ENCODE measurements at places on chromosomes 11 and 22.

- no peak for DNase-seq
These were observed 68.4 kb downstream of the ZNF280B start for GRCh38 chr22:22440188-22440587.

DNA sequence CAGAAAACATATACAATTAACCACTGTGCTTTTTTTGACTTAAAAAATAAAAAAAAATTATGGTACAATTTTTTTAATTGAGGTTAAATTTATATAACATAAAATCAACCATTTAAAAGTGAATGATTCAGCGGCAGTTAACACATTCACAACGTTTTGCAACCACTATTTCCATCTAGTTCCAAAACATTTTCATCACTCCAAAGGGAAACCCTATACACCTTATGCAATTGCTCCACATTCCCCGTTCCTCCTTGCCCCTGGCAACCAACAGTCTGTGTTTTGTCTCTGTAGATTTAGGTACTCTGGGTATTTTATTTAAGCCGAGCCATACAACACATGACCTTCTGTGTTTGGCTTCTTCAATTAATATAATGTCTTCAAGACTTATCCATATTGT, 15.3 kb downstream of the DDI1 start:
- no peak for DNase-seq

DNA sequence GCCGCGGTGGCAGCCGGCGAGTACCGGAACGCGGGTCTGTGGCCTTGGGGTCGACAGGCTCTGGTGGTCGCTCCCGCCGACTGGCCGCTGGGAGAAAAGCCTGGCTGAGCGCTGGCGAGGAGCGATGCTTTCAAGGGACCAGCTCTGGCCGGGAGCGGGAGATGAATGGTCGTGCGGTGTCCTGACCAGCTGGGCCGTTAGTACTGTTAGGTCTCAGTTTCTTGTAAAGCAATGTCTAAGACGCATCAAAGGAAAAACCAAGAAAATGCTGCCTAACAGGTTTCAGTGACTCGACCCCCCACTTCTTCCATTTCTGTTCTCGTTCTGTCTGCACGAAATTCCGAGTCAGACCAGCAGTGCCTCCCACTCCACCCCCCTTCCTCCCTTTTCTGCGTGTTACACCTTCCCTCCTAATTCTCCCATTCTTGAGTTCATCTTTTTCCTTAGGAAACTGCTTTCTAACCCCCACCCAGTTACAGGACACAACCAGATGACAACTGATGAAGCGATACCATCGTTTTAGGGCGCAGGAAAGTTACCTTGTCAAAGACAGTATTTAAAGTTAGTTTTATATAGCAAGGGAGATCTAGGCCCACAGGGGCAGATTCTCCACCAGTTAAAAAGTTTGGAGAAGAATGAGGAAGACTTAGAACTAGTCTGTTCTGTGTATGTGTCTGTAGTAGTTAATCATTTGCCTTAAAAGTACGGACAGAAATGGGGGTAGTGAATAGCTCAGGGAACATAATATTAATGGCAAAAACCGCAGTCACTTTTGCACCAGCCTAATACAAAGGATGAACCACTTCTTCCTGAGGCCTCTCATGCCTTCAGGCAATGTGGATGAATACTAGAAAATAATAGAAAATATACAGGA, 1.0 kb downstream of the CUL5 start:
- DNase-seq = no peak

DNA sequence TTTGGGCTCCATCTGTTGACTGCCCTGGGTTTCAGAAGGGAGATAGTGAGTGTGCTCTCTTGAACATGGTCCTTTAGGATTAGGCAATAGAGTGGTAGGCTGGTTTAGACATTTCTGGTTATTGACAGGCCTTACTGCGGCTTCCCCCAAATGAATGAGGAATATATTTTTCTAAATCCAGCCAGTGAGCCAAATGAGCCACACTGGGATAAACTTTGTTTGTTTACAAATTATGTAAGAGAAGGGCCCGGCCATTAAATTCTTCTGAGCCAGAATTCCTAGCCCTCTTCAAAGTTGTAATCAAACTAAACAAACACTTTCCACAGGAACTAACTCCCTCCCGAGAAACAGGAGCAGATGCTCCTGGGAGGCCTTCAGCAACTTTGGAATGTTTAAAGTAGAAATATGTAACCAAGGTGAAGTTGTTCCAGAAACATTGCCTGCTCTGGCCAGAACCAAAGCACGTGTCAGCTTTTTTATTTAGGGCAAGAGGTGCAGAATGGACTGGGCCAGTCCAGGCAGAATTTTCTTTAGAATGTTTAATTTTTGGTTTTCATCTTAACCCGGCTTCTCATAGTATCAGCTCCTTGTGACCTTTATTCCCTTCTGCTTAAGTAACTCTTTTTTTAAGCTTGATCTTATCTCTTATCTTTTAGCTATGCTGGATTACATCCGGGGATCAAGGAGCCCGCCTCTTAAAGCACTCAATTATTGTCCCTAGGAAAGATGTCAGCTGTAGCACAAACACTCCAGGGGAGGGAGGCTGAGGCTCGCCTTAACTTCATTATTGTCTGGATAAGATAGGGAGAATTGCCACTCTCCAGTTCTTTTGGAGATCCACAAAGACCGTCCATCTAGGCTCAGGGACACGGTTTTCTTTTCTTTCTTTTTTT, 28.7 kb downstream of the ZNRF3 start:
- no peak for DNase-seq

DNA sequence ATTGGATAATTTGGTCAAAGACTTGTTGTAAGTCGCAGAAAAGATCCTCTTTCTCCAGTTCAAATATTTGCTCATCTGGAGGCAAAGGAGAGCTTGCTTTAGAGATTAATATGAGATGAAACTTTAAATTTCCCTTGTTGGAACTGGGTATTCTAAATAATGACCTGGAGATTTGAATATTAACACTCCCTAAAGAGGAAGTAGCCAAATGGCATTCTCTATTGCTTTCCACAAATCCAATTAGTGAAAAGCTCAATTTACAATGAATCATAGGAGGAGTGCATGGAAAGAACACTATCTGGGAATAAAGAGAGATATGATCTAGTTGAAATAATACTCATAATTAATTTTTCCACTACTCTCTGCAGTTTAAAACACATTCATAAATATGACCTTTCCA, 641.6 kb upstream of the TENM4 start:
- no peak for DNase-seq

- no peak for DNase-seq
These were observed 12.0 kb downstream of the P2RY6 start for GRCh38 chr11:73284106-73284505.

DNA sequence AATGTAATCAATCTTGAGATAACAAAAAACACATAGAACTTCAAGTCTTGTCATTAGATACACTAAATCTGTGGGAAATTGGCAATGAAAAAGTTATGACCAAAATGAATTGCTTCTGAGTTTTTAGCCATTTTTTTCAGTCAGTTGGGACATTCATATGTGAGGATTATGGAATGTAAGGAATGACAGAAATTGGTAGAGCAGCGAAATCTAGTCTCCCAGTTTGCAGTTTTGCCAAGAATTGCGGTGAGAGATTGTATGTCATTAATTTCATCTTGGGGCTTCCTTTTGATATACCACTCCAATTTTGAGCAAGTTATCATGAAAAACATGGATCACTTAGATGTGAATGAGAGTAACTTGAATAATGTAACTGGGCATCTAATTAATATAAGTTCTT, 49.9 kb downstream of the SIK2 start:
- no peak for DNase-seq

DNA sequence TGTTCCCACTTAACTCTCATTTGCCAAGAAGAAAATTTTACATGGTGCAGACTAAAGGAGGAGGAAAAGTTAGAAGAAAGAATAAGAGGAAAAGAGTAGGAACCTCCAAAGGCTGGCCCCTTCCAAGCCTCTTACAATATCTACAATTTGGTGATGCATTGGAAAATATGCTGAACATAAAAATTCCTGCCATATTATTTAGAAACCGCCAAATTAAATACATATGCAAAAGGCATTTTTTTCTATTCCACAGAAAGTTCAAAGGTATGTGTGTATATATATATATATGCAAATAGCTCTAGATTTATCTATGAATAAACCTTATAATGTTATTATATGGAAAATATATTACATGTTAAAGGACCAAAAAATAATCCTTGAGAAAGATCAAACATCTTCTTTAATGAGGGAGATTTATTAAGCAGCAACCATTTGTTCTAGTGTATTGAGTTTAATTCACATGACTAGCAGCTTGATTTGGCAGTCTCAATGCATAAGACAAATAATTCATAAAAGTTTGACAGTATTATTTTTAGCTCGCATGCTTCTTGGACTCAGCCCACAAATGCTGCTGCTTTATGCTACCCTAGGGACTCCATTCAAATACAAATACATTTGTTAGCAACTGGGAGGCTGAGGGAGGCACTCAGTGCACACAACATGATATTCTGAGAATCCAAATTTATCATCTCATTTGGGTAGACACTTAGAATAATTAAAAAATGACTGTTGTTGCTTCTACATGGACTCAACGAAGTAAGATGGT, 184.9 kb downstream of the SBF2 start:
- no peak for DNase-seq

DNA sequence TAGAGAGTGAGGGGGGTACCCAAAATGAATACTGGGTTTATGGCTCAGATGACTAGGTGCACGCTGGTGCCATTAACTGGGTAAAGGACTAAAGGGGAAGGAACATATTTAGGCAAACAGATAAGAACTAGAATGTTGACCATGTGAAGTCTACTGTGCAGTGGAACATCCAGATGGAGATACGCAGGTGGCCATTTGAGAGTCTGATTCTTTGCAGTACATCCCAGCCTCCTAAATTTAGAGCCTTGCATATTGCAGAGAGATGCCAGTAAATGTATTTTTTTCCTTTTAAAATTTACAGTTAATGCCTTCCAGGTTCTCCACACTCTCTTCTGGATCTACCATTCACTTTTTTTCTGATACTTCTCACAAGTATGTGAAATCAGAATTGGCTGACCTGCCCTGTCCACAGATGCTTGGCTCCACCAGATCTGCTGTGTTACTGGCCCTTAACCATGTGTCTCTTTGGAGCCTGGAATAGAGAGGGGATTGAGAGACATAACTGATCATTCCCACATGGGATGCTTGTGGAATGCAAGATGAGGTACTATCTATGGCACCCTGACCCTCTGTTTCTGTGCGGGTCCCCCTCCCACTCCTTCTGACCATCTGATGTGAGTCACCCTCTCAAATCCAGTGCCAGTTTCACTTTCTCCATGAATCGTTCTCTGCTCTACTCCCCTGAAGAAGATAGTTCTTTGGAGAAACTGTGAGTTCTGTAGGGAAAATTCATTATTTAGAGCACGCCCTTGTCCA, 77.0 kb upstream of the NCAM1 start:
- no peak for DNase-seq

- no peak for DNase-seq
These were observed 70.3 kb upstream of the WNT7B start for GRCh38 chr22:46047226-46047625.

DNA sequence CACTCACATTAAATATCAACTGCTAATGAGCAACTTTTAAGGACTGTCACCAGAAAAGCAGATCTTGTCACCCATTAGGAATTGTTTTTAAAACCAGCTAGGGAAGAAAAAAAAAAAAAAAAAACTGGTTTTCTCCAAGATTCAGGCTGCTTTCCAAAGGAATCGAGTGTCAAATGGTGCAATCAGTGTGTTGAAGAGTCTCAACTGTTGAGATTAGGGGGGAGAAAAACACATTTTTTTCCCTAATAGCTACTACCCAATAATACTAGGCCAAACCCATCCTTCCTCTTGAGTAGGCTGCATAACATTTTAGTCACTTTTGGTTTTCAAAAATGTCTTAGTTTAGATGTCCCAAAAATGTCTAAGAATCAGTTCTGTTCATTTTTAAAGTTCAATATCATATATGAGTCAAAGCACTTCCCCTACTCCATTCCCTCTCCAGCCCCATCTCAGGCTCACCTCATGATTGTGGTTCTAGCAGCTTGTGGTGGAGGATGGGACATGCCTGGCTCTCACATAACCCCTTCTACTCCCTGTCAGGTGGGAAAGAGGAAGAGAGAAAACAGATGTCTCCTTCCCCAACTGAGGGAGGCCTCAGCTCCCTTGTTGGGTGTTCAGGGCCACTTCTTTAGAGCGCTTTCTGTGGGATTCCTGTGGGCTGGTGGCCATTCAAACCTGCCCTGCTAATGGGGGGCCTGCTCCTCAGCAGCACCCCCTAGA, 193.6 kb downstream of the CWF19L2 start:
- no peak for DNase-seq

- DNase-seq = no peak
These were observed 455.9 kb downstream of the MN1 start for GRCh38 chr22:27345691-27346090.

GRCh38 chr11:47109051-47109726, 67.5 kb downstream of the ARFGAP2 start:
- no peak for DNase-seq

- DNase-seq = no peak
These were observed 13.2 kb upstream of the TMPRSS6 start for GRCh38 chr22:37122598-37123180.

DNA sequence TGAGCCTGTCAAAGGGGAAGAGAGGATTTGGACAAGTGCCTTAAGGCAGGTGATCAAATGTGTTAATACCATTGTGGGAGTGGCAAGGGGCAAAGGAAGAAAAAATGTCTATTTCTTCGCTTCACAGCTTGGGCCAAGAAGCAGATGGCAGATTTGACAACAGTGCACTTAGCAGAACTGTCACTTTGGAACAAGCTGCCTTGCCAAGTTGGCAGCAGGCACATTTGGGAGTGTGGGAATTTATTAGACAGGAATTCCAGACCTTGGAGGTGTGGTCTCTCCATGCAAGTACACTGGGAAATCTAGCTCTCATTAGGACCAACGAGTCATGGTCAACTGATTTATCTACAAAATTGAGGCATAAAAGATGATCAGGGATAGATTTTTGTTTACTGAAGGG, 265.1 kb downstream of the NELL1 start:
- no peak for DNase-seq

DNA sequence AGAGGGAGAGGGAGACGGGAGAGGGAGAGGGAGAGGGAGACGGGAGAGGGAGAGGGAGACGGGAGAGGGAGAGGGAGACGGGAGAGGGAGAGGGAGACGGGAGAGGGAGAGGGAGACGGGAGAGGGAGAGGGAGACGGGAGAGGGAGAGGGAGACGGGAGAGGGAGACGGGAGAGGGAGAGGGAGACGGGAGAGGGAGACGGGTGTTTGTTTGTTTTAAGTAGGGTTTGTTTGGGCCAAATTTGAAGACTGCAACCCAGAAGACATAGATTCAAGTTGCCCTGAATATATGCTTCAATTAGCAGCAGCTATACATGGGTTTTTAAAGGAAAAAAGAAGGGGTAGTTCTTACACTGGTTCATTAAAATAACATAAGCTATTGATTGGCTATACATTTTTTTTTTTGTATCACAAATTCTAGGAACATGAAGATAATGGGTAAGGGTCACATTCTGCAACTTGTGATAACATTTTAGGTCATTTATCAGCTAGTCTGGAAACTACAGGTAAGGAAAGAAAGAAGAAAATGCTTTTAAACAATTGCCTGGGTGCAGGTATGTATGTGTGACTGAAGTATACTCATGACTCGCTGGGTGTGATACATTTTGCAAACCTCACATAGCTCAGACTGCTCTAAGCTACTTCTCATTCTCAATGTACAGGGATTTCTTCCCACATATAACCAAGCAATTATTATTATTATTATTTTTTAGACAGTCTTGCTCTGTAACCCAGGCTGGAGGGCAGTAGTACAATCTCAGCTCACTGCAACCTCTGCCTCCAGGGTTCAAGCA, 67.3 kb downstream of the MCHR1 start:
- no peak for DNase-seq

All from CD4-positive, alpha-beta memory T cell (primary cell).